T follicular helper cell (primary cell): ENCODE measurements at places on chromosomes 4 and X.

- no peak for DNase-seq
Observed at GRCh38 chrX:49838374-49838773, 9.3 kb downstream of the PAGE4 start.

DNA sequence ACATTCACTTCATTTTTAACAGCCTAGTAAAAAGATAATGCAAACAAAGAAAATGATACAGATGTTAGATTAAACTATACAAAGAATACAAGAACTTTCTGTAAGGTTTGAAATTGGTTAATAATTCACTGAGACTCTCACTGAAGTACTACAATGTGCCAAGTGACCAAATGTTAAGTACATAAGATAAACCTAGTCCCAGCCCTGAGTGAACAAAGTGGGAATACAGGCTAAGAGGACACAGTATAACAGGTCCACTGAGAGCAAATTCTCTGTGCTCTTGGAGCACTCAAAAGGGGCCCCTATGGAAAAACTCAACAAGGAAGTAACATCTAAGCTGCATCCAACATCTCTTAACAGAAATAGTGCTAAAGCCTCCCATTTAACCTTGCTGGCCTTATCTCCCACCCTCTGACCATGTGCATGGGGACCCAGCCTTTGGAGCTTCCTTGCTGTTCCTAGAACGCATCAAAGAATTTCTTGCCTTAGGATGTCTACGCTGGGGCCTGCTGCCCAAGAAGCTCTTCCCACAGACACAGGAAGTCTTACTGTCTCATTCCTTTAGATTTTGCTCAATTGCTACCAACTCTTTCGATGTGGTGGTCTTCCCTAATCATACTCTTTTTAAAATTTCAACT lies 113.4 kb downstream of the ZAR1 start:
- no peak for DNase-seq

- no peak for DNase-seq
Observed at GRCh38 chr4:41213625-41214135, 662 bp downstream of the APBB2 start.

DNA sequence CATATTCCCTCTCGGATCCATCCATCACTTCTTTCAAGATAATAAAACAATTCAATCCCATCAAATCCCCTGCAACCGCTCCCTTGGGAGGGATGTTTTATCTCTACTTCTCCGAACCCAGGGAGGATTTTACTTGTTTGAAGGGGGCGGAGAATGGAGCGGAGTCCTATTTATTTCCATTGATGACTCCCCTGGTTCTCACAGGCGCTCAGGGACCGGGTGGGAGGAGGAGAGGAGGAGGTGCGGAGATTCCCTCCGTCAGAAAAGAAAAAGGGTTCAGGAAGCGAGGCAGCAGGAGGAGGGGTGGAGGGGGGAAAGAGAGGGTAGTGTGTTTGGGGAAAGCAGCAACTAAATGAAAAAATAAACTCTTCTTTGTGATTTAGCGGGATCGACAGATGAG lies 2.1 kb downstream of the NDNF start:
- DNase-seq = no peak

GRCh38 chr4:3331511-3332394 lies 38.9 kb downstream of the RGS12 start:
- no peak for DNase-seq

- no peak for DNase-seq
Observed at GRCh38 chr4:2754848-2755819, 1.0 kb downstream of the TNIP2 start.

DNA sequence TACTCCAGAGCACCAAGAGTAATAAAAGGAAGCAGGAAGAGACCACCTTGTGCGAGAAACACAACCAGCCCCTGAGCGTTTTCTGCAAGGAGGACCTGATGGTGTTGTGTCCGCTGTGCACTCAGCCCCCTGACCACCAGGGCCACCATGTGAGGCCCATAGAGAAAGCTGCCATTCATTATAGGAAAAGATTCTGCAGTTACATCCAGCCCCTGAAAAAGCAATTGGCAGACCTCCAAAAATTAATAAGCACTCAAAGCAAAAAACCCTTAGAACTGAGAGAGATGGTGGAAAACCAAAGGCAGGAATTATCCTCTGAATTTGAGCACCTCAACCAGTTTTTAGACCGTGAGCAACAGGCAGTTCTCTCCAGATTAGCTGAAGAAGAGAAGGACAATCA lies 5.7 kb downstream of the TRIM75 start:
- no peak for DNase-seq

DNA sequence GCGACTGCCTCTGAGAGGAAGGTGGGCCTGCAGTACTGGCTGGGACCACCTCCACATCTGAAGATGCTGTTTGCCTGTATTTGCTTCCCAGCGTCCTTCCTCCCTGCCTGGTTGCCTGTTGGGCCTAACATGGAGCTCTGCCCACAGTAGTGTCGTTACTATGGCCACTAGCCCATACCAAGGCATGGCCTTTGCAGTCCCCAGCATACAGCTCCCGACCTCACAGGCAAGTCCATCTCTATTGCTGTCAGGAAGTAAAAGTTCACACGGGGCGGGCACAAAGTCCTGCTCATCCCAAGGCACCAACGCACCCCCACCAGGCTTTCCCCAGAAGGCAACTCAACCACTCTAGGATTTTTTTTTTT lies 71.6 kb downstream of the MAML3 start:
- no peak for DNase-seq

DNA sequence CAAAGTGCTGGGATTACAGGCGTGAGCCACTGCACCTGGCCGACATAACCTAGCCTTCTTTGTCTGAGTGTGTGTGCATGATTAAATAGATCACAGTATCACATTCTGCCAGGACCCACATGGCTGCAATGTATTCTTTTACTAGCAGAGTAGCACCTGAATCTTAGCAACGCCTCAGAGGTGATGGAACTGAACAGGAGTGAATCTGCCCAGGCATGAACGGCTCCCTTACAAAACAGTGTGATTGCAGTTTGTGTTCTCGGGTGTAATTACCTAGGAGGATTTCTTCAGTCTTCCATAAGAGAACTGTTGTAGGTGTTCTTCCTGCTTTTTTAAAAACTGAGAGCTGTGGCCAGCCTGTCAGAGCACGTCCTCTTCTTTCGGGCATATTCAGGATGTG lies 122.7 kb upstream of the STS start:
- no peak for DNase-seq

GRCh38 chrX:139882299-139882698 lies 50.6 kb downstream of the ATP11C start:
- no peak for DNase-seq

DNA sequence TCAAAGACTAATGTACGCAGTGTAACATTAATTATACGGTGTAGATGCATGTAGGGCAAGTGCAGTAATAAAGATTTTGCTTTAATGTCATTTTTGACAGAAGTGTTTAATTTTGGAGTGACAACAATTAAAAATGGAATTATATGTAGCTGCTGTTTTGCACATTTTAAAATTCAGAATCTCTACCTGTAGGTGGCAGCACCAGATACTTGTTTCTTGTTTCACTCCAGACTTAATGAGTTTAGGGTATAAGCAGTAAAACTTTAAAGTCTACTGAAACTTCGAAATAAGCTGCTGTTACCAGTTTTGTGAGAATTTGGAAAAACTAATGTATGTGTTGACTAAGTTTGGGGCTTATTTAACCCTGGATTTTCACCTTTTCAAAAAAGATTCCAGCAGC lies 144.9 kb downstream of the POLA1 start:
- no peak for DNase-seq

DNA sequence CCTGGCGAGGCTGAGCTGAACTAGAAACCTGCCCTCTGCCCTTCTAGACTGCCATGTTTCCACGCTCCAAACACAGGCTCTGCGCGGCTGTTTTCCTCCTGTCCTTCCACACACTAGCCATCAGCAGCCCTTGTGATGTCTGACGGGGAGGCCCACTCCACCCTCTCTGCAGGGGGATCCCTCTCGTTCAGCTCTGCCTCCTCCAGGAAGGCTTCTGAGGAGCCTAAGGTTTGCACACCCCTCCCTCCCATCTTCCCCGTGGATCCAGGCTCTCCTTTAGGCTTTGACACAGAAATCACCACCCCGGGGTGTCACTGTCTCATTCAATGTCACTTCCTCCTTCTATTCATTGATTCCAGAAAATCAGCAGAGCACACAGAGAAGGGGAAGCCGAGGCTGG lies 38.6 kb upstream of the CRMP1 start:
- DNase-seq = no peak

DNA sequence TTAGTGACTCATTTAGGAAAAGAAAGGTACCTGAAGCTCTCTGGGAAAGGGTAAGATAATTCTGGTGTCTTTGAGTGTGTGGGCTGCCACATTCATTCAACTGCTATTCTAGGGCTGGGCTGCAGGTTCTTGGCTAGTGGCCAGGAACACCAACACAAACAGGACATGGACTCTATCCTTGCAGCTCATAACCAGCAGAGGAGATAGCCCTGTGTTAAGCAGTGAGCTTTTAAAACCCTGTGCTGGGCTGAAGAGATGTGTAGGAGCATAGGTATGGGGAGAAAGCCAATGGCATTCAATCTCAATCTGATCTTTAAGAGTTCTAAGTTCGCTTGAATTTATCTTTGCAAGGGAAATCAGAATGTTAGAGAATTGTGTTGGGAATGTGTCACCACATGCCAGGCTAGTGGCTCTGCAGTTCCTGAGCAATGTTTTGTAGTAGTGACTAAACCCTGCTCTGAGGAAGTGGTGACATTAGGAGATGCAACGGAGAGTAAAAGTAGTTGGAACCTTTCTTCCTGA lies 39.2 kb downstream of the SGMS2 start:
- no peak for DNase-seq

- no peak for DNase-seq
Observed at GRCh38 chr4:185213877-185214276, 4.5 kb downstream of the SNX25 start.

DNA sequence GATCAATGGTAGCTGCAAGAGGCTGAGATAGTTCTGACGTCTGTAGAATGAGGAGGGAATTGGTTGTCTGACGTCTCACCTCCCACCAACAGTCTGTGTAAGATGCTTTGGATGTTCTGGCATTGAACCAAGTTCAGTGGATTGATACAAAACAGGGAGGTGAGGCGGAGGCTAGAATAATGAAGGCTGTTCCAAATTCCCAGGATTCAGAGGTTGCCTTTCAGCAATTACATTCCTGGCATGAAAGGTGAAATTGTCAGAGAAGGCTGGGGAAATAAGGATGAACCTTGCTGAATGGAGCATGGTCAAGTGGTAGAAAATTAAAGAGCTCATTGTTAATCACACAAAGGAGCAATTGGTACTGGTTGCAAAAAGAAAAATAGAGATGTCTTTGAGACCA lies 241.6 kb downstream of the FBXW7 start:
- DNase-seq = no peak

DNA sequence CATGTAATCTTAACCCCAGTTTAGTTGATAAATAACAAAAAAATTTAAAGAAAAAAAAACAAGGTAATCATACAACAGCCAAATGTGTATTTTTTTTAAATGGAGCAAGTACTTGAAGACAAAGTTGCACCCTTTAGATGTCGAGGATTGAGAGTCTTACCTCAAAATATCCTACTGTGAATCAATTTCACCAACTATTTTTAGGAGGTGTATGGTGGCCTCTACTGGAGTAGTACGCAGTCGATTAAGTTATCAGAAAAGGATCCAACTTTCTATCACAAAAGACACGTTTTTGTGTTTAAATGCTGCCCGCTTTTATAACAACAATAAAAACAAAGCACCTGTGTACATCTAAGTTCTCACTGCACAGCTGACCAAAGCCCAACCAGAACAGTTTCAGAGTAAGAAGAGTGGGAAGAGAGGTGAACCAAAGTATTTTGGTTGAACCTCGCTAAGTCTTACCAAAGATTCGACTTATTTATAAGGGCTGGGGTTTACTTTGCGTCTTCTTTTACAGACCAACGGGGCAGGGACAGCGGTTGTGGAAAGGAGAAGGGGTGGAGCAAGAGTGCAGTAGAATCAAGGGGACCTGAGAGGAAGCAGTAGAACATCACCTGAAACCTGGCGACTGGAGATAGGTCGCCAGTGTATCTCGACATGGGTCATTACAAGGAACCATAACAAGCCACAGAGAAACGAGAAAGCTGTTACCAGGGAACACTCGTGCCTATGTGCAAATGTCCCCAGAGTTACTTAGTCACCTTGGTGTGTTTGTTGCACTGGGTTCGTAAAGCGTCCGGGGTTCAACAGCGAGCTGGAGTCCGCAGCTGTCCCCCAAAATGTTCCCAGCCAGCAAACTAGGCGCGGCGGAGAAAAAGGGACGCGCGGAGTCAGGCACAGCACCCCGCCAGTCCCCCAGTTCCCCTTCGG lies 1.1 kb downstream of the RPS6KA6 start:
- DNase-seq = no peak

- no peak for DNase-seq
Observed at GRCh38 chr4:82851885-82852750, 38.8 kb downstream of the SEC31A start.

DNA sequence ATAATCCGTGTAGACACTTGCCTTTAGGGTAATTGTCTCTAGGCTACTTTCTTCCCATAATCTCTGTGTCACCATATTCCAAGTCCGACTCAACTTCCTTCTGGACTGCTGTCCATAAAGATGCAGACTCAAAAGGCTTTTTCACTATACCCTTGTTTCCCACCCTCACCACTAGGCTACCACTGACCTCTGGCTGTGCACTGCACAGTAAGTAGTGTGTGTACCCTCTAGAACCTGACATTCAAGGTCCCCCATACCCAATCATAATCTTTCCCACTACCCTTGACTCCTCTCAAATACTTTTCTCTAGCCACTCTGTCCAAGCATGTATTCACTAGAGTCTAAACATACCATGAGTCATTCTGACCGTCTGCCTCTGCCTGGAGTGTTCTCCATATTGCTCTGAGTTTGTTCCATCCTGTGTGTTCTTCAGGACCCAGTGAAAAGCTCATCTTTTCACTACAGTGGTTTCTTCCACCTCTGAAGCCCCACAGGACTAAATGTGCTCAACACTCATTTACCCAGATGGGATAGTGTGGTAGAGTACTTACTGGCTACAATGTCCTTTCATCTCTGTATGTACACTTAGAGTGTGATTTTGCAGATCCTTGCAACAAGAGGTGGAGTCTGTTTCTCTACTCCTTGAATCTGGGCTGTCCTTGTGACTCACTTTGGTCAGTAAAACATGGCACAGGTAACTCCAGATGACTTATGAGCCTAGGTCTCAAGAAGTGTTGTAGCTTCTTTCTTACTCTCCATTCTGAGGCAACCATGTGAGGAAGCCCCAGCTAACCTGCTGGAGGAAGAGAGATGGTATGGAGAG lies 17.4 kb downstream of the JADE3 start:
- DNase-seq = no peak

- DNase-seq = no peak
Observed at GRCh38 chrX:81114757-81115156, 87.0 kb downstream of the HMGN5 start.

DNA sequence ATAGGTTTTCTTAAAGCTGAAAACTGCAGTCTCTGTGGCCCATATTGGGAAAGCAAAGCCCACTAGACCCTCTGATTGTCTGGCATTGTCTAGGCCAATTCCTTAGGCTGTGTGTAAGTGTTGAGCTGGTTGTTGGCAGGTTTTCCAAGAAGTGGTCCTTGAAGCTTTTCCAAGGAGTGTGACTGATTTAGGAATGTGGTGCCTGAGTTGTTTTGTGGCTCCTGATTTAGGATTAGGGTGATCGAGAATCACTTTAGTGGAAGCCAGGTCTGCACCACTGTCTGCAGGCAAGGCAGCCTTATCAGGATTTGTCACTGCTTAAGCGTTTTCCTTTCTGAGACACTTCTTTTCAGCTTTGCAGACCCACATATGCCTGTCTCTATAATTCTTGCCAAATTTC lies 339.0 kb upstream of the DDX53 start:
- no peak for DNase-seq

- no peak for DNase-seq
Observed at GRCh38 chr4:134019657-134020056, 181.9 kb downstream of the PABPC4L start.

- DNase-seq = no peak
Observed at GRCh38 chrX:71131510-71131909, 13.1 kb downstream of the MED12 start.
